BE2C (cell line): ENCODE measurements at places on chromosomes 16 and 17.
A peak's percentile ranks its signal among the peaks of the same experiment; 100 is the strongest.

DNA sequence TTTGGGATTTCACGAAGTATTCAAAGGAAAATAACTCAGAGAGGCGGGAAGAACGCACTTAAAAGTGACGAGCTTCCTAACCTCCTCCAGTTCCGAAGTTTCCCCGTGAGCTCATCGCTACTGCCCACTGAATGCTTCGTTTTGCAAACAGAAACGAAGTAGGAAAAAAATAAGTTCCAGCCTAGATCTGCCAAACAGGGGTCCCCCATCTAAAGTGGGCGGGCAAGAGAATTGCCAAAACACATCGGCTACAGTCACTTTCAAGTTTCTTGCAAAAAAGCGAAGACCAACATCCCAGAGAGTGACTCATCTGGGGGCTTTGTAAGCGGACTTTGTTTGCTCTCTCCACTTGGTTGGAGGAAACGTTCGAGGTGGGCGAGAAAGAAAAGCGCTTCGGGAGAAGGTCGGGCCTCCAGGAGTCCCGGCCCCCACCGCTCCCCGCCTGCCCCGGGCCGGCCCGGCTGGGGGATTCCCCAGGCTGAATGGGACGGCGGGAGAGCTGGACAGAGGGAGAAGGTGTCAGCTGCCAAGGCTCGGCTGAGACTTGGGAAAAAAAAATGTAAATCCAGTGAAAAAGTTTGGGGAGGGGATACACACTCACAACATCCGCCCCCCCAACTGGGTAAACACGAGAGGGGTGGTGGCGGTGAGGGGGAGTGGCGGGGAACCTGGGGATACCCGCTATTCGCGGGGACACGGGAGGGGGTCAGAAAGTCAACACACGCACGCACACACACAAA, 1.0 kb downstream of the VEZF1 start:
- DNase-seq: no peak

GRCh38 chr17:57313097-57313835, 56.9 kb downstream of the MSI2 start:
- no peak for DNase-seq

GRCh38 chr17:76200354-76200753, 39.9 kb downstream of the RNF157 start:
- DNase-seq: no peak

GRCh38 chr17:55430541-55431288, 9.1 kb upstream of the MMD start:
- DNase-seq: peak; percentile 61

DNA sequence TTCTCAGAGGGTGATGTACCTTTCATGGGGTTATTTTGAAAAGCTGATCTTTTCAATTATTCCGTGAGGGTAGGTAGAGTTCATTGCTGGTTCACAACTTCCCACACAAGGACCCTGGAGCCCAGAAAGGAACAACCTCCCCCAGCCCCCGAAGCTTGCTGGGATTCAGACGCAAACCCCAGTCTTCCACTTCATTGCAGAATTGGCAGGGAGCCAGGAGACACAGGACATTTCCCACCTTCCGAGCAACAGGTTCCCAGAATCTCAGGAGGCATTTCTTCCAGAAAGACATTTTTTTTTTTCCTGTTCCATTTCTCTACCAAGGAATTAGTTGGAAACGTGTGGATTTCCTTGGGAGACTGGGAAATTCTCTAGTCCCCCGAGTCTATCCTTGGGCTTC, 106.1 kb downstream of the GP2 start:
- no peak for DNase-seq
